Activated T-cell treated with anti-CD3 and anti-CD28 coated beads, Interleukin-2, amount 50 U/mL, for 24 hours (primary cell): ENCODE measurements at places on chromosomes 16 and 17.
A peak's percentile ranks its signal among the peaks of the same experiment; 100 is the strongest.

DNA sequence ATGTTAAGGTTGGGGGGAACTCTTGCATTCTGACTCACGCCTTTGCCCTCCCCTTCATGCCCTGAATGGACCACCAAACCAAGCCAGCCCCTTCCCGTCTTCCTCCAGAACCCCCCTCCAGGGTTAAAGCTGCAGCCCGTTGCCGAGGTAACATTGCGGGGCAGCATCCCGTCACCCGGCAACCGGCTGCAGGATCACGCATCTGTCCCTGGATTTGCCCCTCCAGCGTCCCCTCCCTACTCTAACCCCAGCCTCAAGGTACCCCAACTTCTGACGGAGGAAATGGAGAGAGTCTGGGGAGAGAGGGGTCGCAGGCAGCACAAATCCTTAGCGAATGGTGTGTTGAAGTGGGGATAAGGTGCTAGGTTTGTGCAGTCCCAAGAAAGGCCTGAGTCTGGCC lies 563 bp upstream of the NLGN2 start:
- DNase-seq = no peak

DNA sequence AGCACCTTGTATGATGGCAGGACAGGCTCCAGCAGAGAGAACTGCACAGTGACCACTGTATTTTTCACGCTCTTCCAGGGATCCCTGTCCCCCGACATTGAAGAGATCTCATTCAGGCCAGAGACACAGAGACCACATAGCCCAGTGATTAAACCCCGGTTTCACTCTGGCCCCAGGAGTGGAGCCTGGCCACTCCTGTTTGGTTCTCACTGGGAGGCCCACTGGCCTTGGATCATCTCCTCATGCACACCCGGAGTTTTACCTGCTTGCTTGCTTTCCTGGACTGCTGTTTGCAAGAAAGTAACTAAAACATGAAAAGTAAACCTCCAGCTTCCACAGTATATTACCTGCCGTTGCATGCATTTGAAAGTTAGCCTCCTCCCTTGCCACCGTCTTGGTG lies 13.2 kb upstream of the CLEC18C start:
- DNase-seq = no peak

DNA sequence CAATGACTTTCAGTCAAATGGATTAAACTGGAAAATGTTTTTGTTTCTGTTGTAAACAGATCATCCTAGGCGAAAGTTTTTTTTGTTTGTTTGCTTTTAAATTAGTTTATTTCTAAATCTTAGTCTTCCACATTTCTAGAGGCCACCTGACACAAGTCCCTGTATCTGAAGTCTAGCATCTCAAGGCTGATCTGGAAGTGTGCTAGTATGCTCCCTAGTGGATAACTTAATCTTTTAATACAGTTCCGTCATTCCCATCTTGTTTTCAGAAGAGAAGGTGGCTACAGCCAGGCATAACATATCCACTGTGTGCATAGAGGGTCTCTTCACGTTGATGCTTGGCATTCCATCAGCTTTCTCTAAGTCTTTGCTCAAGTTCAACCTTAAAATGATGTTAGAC lies 7.6 kb downstream of the IFT20 start:
- no peak for DNase-seq

DNA sequence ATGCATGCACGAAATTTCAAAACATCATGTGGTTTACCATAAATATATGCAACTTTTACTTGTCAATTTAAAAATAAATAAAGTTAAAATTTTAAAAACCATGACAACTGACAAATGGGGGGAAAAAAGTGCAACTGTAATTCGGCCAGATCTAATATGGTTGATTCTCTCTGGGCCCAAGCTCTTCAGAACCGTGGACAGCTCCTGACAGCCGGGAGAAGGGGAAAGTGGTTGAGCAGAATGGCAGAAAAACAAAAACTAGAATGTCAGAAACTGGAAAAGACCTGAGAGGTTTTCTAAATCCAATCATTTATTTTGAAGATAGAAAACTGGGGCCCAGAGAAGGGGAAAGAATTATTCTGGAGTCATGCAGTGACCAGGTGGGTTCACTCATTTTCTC lies 126.6 kb downstream of the TMEM132E start:
- no peak for DNase-seq

DNA sequence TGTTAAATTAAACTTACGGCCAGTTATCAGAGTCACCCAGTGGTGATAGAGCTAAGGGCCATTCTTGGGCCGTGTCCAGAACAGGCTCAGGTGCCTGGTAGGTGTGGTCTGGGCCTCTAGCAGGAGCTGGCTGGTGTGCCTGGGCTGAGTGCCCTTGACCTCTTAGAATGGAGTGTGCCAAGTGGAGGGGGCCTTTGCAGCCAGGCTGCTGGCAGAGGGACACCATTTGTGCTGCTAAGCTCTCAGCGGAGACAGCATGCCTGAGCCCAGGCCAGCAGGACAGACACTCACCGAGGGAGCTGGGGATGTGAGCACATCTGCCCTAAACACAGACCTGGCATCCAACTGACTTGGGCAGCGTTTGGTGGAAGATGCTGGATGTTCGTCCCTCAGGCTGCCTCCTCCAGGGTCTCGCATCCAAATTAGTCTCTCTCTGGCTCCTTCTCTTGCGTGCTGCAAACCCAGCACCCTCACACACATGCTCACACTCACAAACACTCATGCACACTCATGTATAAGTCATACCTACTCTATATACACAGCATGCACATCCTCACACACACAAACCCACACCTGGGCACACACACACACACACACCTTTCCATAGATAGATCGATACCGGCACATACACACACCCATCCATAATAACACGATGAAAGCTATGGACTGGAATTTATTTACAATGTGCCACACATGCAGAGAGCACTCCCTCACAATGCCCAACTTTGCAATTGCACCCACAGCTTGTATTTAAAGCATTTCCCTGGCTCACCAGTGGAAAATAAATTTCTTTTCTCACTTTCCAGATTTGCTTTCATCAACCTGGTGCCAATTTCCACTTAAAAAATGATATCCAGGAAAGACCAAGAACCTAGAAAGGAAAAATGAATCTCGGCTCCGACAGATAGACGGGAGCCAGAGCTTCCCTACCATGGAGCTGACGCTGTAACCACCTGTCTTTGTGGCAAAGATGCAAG lies 33.6 kb upstream of the CDH5 start:
- DNase-seq = no peak

DNA sequence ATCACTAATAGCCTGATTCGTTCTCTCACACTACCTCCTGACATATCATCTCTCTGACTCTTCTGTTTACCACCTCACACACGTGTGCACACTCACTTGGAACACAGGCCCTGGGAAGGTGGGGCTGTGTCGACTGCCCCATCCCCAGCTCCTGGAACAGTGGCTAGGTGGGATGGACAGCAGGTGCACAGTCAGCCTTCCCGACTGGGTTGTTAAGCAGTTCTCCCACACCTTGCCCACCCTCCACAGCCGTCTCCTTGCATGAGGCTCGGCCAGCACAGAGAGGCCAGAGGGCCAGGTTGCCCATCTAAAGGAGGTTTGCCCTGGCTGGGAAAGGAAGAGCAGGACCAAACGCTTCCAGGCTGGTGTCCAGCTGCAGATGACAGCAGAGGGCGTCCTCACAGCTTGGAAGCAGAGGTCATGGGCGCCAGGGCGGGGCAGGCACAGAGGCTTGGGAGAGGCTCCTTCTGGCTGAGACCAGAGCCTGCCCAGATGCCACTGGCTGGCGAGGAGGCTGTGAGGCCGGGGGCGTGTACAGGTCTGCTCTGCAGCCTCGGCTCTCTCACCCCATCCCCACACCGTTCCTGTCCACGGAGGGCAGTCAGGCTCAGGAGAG lies 92.8 kb downstream of the AMFR start:
- DNase-seq = no peak

DNA sequence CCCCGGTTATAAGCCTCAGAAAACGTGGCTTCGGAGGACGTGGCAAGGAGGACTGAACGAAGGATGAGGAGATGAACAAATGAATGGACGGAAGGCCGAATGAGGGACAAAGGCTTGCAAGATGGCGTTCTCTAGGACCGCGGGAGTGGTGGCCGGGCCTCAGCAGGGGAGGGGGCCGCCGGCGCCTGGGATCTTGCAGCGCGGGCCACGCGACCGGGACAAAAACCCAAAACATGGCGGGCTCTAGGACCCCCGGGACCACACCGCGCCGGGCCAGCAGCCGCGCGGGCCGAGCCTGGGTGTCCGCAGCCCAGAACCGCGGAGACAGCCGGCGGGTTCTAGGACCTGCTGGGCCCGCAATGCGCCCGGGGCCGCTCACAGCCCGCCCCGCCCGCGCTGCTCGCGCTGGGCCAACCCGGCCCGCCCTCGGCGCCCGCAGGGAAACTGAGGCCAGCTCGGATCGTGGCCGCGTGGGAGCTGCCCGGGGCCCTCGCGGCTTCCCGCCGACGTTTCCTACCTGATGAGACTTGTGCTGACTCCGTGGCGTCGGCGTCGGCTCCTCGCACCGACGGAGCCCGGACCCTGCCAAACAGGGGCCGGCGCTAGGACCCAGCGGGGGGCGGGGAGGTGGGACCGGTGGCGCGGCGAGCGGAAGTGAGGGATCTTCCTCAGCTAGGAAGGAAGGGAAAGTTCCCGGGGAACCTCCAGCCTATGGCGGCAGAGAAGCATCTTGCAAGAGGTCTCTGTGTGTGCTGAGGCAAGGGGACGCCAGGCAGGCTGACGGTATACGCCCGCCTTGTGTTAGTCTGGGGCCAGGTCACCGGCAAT lies 684 bp downstream of the ZNF668 start:
- peak; percentile 93 for DNase-seq

DNA sequence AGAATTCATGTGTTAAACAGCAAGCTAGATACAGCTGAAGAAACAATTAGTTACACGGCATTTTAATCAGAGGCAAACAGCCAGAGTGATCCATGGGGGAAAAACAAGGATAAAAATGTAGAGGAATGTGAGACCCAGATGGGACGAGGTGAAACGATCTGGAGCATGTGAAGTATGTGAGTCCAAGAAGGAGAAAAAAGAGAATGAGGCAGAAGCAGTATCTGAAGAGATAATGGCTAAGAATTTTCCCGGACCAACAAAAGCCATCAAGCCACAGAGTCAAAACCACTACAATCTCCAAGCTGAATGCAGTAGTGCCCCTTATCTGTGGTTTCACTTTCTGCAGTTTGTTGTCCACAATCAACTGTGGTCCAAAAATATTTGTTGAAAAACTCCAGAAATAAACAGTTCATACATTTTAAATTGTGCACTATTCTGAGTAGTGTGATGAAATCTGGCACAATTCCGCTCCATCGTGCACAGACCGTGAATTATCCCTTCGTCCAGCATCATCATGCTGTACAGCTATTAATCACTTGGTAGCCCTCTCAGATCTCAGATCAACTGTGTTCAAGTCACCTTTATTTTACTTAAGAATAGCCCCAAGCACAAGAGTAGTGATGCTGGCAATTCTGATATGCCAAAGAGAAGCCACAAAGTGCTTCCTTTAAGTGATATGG lies 18.8 kb downstream of the MYH10 start:
- no peak for DNase-seq

GRCh38 chr17:61660746-61661485 lies 69.9 kb upstream of the NACA2 start:
- no peak for DNase-seq

DNA sequence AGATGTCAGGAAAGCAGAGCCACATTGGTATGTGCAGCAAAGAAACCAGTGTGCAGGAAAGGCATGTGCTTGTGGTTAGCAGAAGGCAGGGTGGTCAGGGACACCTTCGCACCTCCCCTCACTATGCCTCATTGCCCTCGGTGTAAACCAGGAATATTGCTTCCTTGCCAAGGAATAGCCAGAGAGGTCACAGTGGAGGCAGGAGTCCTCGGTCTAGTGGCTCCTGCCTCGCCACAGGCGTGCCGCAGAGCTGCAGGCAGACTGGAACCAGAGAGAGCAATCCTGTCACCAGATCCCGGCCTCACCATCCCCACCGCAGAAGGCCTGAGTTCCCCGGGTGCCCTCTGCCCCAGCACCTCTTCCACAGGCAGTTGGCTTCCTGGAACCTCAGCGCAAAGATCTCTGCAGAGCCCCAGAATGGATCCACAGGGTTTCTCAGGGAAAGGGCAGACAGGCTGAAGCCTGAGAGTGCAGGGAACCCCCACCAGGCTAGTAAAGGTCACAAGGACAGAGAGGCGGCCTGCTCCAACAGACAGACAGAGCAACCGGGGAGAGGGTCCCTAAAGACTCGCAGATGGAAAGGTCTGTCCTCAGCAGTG lies 21.6 kb downstream of the CCDC182 start:
- no peak for DNase-seq

DNA sequence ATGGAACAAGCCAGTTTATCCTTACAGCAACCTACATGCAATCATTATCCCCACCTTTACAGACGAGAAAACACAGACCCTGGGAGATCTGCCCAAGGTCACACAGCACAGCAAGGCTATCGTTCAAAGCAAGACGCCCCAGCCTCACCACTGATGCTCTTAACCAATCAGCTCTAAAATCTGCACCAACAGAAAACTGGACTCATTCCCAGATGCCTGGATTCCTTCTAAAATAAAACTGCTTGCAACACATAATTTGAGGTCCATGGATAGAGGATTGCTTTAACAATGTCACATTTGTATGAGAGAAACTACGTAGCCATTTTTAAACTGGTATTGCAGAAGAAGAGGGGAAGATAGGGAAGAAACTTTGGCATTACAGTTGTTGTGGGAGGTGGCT lies 6.8 kb downstream of the COTL1 start:
- DNase-seq = no peak

DNA sequence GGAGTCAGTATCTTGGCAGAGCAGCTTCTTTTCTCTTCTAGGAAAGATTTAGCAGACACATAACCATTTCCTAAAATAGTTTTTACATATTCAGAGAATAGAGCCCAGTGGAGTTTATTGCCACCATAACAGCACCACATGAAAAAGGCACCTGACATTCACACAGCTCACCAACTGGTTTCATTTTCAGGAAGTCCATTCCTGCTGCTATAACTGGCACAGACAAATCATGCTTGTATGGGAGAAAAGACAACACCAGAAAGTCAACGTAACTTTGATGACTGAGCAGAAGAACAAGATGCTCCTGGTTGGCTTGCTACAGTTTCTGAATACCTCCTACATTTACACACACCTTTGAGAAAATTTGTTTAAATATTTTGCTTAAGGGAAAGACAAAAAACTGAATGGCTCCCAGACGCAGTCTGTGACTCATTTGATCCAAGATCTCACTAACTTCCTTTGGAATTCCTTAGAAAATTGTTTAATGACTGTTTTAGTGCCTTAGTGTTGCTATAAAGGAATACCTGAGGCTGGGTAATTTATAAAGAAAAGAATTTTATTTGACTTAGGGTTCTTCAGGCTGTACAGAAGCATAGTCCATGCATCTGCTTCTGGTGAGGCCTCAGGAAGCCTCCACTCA lies 1380.6 kb downstream of the CDH8 start:
- DNase-seq = no peak
